Tongue (tissue), 3 donors: ENCODE measurements at places on chromosomes 16 and 17. TPM values are rescaled to one million over a fixed set of nuclear protein-coding genes. Genes with fewer than 3 reads are reported as not detected.

GRCh38 chr17:76004750-76005262 is 4.2 kb downstream of the CDK3 start:
- no peak for DNase-seq

GNGT2 gene
- 0.92 TPM for total RNA-seq

DNA sequence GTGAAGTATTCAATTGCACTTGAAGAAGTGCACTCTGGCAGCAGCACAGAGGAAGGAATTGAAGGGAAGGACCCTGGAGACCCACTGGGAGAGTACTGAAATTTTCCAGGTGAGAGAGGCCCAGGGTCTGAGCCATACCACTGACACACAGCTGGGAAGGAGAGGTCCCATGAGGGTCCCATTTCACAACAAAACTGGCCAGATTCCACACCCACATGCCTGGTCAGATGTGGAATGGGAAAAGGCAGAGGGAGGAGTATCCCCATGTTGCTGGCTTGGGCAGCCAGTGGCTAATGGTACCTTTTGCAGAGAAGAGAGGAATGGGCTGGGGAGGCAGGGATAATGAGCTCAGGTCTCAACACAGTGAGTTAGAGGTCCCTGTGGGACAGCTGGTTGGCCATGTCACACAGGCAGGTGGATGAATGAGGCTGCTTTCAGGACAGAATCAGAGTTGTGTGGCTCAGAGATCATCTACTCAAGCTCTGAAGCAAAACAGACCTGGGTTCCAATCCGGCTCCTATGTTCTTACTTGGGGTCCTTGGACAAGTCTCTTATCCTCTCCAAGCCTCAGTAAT is 26.2 kb upstream of the NGFR start:
- peak; percentile 83 for DNase-seq

DNA sequence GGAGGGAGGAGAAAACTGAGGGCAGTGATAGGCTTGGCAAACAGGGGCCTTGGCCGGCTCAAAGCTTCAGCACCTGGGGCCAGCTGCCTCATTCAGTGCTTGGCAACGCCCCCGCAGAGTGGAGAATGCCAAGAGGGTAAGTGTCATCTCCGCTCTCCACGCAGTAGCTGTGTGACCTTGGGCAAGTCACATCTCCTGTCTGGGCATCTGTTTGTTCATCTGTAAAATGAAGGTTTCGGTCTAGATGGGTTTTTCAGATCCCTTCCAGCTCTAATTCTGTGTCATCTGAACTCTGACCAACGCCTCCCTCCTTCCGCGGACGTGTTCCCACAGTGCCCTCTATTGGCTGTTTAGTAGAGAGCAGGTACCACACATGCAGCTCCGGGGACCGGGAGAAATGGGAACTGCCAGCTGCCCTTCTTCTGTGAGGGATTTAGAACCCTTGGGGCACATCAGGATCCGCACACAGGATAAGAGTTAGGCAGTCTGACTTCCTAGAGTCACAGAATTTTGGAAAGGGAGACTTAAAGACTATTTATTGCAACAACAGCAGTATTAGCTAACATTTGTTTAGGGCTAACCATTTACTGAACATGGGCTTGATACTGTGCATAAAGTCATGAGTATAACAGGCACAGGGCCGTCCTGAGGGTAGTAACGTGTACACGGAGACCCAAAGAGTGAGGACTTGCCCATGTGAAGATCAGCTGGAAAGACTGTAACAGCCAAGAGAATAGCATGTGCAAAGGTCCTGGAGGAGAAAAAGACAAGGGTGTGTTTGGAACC is 26.8 kb downstream of the GP2 start:
- DNase-seq = peak; percentile 54

RAPGEFL1 gene
- total RNA-seq = 48.0 TPM

NFATC3 gene
- 30.9 TPM for total RNA-seq

GRCh38 chr16:70730031-70730430 is 44.2 kb upstream of the MTSS2 start:
- peak; percentile 84 for DNase-seq
